ENCODE measurements at places on chromosomes 7 and 10.

DNA sequence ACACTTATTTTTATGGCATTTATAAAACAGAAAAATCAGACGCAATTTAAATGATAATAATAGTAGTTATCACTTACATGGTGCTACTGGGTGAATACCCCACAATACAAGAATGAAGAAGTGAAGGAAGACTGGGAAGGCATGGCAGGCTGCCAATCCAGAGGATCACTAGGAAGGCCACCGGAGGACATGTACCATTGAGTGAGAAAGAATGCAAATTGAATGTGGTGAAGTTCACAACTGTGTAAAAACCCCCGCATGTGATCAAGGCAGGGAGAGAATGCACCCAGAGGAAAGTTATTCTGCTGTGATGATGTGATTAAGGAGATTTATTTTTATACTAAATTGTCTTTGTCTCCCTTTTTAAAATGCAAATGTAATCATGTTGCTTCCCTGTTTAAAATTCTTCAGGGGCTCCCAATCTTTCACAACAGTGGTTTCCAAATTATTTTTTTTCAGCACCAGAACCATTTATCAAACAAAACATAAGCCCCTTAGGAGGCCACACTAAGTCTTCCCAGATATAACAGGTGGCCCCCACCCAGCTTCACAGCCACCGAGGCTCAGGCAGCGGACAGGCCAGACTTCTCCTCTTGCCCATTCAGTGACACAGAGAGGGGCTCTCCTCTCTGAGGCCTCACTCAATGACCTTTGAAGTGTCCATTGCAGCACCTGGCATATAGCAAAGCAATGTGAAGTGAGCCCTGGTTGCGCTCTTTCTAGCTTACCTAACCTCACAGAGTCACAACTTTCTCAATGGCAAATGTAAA, 59.6 kb downstream of the FRMPD2 start:
- no peak for DNase-seq

- no peak for DNase-seq
Observed at GRCh38 chr10:78335691-78336401, 302.2 kb downstream of the RPS24 start.

DNA sequence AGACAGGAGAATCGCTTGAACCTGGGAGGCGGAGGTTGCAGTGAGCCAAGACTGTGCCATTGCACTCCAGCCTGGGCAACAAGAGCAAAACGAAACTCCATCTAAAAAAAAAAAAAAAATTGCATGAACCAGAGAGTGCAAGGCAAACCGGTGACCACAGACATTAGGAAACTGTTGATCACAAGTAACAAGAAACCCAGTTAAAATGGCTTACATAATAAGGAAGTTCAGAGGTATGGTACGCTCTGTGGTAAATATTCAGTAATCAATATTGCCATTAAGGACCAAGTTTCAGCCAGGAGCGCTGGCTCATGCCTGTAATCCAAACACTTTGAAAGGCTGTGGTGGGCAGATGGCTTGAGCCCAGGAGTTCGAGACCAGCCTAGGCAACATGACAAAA, 9.2 kb upstream of the NT5C2 start:
- no peak for DNase-seq

GRCh38 chr10:101388676-101389276, 34.8 kb downstream of the BTRC start:
- no peak for DNase-seq

DNA sequence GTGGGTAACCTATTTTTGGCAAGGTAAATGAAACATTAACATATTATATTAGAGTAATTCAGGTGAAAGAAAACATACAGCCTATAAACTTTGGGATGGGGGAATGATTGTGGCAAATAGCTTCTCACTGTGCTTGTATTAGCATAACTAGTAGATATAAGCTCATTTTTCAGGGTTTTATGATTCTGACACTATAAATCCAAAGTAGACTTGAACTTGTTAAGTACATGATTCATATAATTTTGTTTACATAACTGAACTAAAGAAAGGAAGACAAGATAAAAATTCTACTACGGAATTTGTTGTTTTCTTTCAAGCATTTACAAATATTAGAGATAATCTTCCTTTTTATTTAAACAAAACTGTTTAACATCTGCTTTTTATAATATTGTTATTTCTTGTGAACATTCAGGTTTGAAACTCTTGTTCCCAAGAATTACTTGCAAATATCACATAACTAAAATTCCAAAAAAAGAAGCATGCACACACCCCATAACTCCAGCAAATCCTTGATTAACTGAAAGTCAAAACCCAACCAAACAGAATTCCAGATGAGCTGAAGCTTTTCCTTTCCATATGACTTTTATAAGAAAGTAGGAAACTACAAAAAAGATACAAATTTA, 142.3 kb downstream of the JAZF1 start:
- no peak for DNase-seq

DNA sequence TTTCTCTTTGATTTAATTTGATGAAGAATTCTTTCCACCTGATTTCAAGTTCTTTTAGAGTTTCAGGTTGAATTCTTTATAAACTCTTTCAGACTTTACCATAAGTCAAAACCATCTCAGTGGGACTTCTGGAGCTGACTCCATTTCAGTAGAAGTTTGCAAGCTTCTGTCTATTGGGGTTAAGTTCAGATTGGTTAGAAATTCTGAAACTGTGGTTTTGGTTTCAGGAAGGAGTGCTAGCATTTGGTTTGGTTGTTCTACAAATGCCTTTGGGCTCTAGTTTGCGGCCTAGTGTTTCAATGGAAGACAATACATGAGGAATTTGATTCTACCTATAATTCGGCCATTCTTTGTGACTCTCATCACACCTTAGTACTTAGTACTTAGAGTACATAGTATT, 176.8 kb upstream of the RHOBTB1 start:
- DNase-seq = no peak

DNA sequence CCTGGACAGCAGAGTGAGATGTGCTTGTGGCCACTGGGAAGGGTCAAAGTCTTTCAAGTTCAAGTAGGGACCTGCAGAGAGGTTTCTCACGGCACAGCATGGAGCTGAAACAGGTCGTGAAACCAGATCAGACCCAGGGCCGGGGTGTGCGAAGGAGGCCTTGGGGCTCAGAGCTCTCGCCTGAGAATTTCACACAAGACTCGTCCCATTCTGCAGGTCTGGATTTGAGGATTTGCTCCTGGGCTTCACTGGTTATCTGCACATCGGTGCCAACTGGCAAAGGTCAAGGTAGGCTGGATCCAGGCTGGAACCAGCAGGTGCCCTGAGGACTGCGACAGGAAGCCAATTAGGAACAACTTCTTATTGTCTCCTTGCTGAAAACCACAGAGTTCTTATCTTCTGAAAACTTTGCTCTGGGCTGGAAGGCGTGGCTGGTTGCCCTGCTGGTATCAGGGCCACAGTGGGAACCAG, 24.0 kb upstream of the GTF2I start:
- DNase-seq = no peak
